Progenitor cell of endocrine pancreas (in vitro differentiated cells): ENCODE measurements at places on chromosomes 3 and 15. TPM values are rescaled to one million over a fixed set of nuclear protein-coding genes. Genes with fewer than 3 reads are reported as not detected.

Gene HRG
- not detected in 2 replicates for total RNA-seq

Gene A4GNT
- total RNA-seq, result 3.1 and 3.4 TPM in 2 replicates

DNA sequence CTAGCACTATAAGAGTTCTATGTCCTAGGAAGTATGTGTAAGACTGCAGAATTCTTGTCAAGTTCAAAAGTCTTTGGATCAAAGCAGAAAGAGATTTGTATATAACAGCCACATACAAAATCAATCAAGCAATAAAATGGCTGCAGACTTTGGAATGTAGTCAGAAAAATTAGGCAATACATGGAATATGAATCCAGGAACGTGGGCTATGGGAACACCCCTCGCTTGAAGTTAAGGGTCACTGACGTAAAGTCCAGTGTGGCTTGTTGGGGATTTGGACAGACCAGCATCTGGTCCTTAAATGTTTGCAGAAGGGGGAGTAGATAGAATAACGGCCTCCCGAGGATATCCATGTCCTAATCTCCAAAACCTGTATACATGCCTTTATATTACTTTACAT, 178.6 kb downstream of the ADAMTS9 start:
- DNase-seq, result no peak

Gene ADIPOQ
- total RNA-seq, result not detected in 2 replicates

- no peak for DNase-seq
Measured at GRCh38 chr3:189974359-189974758, 146.3 kb downstream of the P3H2 start.

DNA sequence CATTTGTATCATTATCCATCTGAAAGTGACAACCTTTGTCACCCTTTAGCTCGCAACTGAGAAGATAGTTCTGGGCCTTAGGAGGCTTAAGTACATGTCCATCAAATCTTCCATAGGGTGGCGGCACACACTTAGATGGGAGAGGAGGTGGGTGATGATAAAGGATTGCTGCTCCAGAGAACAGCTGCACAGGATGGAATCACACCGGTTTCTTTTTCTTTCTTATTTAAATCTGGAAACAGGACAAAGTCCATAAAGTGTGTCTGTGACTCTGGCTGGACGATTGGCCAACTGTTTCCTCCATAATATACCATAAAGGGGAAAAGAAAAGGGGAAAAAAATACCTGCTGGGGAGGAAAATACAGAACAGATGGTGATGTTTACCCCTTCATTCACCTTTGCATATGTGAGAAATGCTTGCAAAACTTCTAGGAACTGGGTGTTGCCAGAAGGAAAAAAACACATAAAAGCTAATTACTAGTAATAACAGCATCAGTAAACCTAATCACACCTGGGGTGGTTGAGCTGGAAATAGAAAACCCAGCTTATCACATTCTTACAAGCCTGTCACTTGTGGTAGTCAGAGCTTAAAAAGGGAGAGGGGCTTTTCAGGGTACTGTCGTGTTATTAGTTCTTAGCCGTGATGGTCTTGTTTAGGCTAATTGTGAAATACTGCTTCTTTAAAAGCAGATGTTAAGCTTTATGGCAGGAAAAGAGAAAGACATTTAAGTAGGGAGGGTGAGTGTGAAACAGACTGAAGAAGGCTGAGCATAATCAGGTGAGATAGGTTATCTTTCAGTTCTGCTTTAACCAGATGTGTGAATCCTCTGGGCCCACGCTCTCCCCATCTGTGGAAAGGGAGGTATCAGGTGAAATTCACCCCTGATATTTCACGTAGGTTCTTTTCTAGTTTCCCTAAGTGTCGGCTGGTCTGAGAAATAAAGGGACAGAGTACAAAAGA, 16.7 kb downstream of the C2CD4A start:
- DNase-seq, result no peak

- DNase-seq, result no peak
Measured at GRCh38 chr15:68684476-68684875, 105.7 kb downstream of the CORO2B start.

Gene CRABP1
- 1.1 and 2.8 TPM in 2 replicates for total RNA-seq

DNA sequence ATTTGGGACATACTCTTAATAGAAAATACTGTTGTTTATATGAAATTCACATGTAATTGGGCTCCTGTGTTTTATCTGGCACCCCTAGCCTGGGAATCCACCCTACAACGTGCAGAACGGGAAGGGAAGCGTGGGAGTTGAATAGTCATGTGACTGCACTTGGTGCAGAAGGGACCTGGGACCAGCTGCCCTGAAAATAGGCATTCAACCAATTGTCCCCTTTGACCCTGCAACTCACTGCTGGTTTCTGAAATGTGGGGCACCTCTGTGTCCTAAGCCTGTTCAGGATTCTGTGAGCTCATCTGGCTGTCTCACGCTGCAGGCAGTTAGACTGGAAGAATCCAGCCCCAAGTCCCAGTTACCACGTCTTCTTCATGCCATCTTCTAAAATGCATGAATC, 79.7 kb downstream of the CACNA2D3 start:
- DNase-seq, result no peak

DNA sequence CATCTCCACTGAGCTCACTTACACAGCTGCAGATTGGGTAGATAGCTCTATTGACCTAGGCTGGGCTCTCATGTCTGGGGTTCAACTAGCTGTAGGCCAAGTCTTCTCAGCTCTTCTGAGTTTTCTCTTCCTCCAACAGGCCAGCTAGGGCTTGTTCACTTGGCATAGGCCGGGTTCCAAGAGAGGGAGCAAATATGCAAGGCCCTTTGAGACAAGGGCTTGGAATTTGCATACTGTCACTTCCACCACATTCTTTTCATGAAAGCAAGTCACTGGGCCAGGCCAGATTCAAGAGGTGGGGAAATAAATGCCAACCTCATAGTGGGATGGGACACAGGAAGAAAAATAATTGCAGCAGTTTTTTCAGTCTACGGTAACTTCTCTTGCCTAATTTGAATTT, 25.2 kb downstream of the PIGB start:
- no peak for DNase-seq

GRCh38 chr15:92645051-92645631, 10.4 kb downstream of the FAM174B start:
- no peak for DNase-seq

Gene GOLGA8H
- total RNA-seq, result 0.27 and 0.34 TPM in 2 replicates

Gene KLHL18
- 30.7 and 33.6 TPM in 2 replicates for total RNA-seq

- no peak for DNase-seq
Measured at GRCh38 chr15:101532865-101533264, 43.4 kb upstream of the PCSK6 start.

GRCh38 chr3:128317101-128317697, 149.5 kb downstream of the DNAJB8 start:
- DNase-seq, result no peak

Gene NRG4
- total RNA-seq, result 1.0 and 3.0 TPM in 2 replicates

Gene ANKUB1
- total RNA-seq, result not detected in 2 replicates

DNA sequence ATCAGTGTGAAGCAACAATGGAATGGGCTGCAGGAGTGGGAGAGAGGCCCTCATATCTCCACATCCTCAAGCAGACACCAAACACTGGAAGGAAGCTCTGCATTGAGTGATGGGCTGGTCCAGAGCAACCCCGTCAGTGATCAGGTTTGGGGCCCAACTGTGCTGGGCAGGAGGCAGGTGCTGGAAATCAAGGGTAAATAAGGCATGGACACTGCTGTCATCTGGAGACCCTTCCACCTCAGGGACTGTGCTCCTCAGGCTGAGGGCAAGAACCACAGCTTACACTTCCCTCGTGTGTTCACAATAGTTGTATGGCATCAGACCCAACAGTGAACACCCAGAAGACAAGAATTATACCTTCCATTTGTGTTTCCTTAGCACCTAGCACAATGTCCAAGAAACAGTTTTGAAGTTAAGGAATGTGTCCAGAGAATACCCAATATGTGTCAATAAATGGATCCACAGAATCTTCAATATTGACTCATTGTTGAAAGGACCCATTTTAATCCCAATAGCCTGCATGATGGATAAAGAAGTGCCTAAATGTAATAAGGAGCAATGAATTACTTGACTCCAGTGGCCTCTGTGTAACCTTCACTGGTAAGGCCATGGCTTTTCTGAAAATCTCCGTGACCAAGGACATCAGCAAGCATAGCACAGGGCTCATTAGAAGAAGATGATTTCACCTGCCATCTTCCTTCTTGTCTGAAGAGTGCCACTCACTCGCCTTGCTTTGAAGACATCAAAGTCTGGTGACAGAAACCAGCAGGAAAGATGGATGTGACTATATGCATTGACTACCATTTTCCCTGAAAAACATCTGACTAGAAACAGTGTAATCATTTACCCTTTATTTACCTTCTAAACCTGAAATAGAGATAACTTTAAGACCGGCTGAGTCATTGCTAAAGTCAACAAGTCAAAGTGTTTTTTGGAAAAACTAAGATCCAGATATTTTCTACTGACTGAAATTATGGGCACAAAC, 7.0 kb upstream of the AHSG start:
- DNase-seq, result no peak

Gene GOLGA6L10
- 8.7 and 9.5 TPM in 2 replicates for total RNA-seq

GRCh38 chr3:122952520-122952919, 75.0 kb downstream of the SEMA5B start:
- DNase-seq, result no peak

DNA sequence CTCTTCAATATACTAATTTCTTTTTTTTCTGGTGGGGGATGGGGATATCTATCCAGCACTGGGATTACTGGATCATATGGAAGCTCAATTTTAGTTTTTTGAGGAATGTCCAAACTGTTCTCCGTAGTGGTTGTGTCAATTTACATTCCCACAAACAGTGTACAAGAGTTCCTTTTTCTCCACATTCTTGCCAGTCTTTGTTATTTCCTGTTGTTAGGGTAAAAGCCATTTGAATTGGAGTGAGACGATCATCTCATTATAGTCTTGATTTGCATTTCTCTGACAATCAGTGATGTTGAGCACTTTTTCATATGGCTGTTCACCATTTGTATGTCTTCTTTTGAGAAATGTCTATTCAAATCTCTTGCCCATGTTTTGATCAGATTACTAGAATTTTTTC, 12.8 kb upstream of the WDR49 start:
- DNase-seq, result no peak

DNA sequence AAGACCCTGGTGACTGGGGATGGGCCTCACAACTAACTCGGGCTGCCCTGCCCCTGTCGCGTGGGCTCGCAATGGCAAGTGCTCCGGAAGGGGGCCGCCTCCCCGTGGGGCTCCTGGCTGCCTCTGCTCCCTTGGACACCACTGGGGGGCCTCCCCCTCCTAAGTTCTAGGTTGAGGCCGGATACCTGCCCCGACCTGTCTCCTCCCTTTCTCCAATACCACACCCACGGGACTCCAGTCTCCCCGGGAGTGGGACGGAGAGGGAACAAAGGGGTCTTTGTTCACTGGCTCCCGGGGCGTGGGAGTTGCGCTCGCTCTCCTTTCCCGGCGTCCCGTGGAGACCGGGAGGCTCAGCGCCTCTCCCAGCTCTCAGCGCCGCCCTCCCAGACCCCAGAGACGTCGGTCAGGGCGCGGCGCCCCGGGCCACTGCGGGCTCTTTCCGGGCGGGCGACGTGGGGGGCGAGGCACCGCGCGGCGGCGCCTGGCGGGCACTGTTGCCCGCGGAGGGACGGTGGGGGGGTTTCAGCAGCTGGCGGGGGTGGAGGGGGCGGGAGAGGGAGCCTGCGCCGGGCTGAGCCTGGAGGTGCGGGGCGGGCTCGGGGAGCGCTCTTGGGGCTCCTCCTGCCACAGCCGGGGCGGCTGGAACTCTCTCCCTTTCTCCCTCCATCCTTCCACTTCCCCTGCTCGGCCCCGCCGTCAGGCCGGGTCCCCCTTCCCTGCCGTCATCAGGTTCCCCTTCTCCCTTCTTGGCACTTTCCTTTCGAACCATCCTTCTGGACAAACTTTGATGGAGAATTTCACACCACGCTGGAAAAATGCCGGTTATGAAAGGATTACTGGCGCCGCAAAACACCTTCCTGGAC, at the start of gene KCNH8:
Gene KCNH8 (plus strand): TSS at position 606 of the 863 bp plus-strand sequence. CDS start 210 bp downstream, at position 816.
- peak; percentile 47 for DNase-seq

- DNase-seq, result no peak
Measured at GRCh38 chr15:88196961-88197360, 59.6 kb downstream of the NTRK3 start.

GRCh38 chr3:129793319-129793718, 100.2 kb downstream of the TMCC1 start:
- no peak for DNase-seq

DNA sequence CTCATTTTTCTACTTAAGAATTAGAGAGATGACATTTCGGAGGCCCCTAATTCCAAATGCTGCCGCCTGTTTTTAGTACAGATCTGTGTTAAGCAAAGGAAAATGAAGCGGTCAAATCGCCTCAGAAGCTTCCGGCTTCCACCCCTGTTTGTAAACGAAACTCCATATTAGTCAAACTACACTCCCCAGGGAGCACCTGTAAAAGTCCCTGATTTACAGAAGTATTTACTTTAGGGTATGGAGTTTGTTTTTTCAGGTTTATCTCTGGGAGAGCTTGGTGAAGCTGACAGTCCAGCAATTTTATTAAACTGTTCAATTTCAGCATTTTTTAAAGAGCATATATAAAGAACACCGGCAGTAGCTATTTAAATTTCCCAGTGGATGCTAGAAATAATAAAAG, 319.8 kb downstream of the FHIT start:
- no peak for DNase-seq

Gene ATP13A5
- total RNA-seq, result 0.07 and 0.29 TPM in 2 replicates

GRCh38 chr3:15360788-15361493, 28.6 kb upstream of the SH3BP5 start:
- DNase-seq, result no peak

Gene XIRP1
- total RNA-seq, result 0.16 TPM in 1 of 2 replicates, not detected in the other

DNA sequence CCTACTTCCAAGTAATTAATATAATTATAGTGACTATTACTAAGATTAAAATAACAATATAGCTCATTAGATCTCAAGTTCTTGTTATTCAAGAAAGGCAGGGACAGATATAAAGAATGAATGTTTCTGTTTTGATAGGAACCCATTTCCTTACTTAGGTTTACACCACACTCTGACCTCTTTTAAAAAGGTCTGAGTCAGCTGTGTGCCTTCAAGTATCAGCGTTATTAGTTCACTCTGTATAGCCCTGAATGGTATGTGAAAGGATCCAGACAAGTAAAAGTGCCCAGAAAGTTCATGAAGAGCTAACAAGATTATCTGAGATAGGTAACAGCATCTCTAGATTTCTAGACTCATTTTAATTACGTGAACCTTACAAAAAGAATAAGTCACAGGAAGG, 28.9 kb downstream of the PDCD10 start:
- no peak for DNase-seq

Gene CCRL2
- not detected in 2 replicates for total RNA-seq

Gene FYCO1
- 17.0 and 18.0 TPM in 2 replicates for total RNA-seq

Gene PCBP4
- total RNA-seq, result 159 and 160 TPM in 2 replicates

Gene HES1
- 129 and 142 TPM in 2 replicates for total RNA-seq

DNA sequence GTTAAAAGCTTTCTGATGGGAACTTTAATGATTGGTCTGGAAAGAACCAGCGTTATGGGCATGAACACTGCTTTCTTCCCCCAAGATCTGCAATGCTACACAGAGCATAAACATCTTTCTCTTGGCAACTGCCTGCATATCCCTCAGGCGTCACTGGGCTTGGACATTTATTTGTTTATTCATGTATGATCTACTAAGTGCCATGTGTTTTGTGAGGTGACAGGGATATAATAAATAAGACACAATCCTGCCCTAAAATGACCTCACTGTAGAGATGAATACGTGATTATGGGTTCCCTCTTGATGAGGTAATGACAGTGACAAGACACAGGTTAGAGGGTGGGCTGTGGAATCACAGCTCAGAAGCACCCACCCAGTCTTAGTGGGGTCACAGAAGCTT, 485.3 kb downstream of the PDCD6IP start:
- no peak for DNase-seq

GRCh38 chr3:50100956-50101845, 12.5 kb downstream of the RBM5 start:
- no peak for DNase-seq
